Mucosa of gallbladder (tissue), 1 donor: ENCODE measurements at places on chromosomes 1 and 21.

DNA sequence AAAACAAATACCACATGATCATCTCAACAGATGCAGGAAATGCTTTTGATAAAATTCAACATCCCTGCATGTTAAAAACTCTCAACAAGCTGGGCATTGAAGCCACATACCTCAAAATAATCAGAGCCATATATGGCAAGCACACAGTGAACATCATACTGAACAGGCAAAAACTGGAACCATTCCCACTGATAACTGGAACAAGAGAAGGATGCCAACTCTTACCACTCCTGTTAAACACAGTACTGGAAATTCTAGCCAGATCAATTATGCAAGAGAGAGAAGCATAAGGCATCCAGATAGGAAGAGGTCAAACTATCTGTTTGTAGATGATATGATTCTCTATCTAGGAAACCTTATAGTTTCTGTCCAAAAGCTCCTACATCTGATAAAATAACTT, 91.6 kb downstream of the DNAH14 start:
- DNase-seq = no peak

DNA sequence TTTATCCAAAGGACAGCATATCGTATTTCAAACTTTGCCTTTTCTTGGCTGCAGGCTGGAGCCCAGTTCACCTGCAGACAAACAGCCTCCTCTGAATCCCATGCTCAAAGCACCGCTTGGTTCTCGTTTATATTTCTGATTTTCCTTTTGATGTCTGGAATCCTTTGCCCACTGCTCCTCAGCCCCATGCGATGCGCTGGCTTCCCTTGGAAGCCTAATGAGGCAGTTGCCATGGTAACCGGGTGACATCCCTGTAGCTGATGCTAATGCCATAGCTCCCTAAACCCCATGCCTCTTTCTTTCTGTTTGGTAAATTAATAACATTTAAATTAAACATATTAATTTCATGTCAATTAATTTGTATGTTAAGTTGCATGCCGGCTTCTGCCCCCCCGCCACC, 327.1 kb downstream of the PRDM2 start:
- DNase-seq = no peak

DNA sequence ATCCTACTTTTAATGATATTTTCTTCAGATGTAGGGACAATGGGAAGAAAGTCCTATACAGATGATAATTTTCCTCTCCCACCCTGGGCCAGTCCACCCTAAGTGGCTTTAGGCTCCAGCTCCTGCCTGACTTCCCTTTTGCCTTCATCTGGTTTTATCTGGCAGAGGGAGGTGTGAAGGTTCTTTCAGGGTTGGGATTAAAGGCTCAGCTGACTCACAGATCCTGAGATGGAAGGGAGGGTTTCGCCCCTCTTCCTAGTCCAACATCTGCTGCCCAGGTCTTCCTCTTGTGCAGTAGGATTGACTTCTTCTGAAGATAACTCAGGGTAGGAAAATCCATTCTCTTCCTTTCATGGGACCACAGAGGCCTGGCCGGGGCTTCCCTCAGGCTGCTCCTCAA, 362.4 kb upstream of the KAZN start:
- no peak for DNase-seq

DNA sequence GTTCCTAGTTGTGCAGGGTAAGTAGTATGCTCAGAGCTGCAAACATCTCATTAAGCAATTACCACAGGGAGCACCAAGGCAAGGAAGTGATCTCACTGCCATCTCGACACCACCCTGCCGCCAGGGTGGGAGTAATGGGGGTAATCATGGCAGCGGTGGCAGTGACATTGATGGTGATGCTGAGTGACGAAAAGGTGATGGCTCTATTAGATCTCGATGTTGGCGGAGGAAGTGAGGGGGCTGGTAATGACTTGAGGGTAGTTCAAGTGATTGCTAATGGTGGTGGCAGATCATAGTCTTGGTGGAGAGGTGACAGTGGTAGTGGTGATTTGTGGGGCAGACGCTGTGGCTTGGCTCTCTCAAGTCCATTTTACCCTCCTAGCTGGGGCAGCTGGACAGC, 25.4 kb upstream of the TENT5B start:
- DNase-seq = no peak

GRCh38 chr21:22609802-22610201, 1611.6 kb downstream of the NCAM2 start:
- DNase-seq = no peak
